Stimulated activated CD4-positive, alpha-beta T cell treated with anti-CD3 and anti-CD28 coated beads, Interleukin-1b, Interleukin-23, amount 100 ng/mL, for 1 hour (primary cell): ENCODE measurements at places on chromosomes 4 and X.

- DNase-seq: no peak
These were observed 30.0 kb downstream of the SHROOM2 start for GRCh38 chrX:9816084-9816700.

GRCh38 chr4:40322811-40323210 lies 12.3 kb upstream of the CHRNA9 start:
- no peak for DNase-seq

- DNase-seq: no peak
These were observed 245.0 kb upstream of the GEMIN8 start for GRCh38 chrX:14274691-14275090.

DNA sequence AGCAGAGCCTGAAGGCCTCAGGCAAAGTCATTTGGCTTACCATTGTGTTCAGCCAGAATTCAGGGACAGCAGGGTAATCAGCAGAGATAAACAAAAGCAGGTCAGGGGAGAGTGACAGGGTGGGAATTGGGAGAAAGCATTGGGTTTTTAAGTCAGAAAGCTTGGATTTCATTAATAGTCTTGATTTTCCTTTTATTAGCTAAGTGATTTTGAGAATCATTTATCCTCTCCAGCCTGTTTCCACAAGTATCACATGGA lies 410.1 kb downstream of the HNRNPD start:
- DNase-seq: no peak

DNA sequence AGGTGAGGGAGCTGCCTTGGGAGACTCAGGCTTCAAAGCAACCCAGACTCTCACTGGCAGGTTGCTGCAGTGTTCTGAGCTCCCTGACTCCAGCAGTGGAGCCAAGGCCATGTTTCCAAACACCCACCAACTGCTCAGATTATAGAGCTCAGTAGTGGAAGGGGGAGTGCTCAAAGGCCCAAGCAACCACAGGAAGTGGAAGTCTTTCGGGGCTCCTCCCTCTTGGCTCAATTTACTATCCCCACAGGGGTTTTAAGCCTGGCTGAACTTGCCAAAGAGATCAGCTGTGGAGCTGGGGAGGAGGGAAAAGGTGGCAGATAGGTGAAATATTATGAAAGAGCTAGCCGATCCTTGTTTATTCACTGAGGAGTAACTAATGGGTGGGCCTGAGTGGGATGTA lies 82.5 kb downstream of the HPRT1 start:
- DNase-seq: no peak

DNA sequence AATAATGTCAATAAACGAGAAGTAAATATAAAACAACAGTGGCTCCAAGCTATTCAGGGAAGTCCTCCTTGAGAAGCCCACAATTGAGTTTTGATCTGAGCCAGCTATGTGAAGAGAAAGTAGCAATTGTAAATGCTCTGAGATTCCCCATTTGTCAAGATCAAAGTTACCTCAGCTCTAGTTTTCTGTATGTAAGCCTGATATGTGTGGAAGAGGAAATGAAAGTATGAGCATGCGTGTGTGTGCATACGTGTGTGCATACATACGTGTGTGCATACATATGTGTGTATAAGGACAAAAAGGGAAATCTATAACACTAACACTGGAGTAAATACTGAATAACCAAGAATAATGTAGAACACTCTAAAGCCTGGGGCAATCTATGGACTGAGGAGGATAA lies 130.3 kb downstream of the SCFD2 start:
- DNase-seq: no peak

- DNase-seq: no peak
These were observed 173.5 kb downstream of the ASMT start for GRCh38 chrX:1788300-1788911.

- no peak for DNase-seq
These were observed 7.9 kb downstream of the MBTPS2 start for GRCh38 chrX:21847342-21847741.

DNA sequence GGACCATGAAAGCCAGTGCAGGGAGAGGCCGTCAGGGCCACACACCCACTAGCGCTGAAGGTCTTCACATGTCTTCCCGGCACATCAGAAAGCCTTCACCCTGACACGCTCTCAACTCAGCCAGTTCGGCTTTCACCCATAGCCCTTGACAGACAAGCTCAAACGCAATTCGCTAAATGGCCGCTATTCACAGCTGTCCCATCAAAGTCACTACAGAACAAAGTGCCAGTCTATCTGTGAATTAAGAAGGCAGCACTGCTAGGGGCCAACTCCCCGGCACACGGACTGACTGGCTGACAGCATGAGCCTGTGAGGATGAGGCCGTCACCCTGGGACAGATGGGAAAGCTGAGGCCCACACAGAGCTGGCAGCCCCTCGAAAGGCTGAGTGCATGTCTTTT lies 45.7 kb downstream of the ACOX3 start:
- DNase-seq: no peak

DNA sequence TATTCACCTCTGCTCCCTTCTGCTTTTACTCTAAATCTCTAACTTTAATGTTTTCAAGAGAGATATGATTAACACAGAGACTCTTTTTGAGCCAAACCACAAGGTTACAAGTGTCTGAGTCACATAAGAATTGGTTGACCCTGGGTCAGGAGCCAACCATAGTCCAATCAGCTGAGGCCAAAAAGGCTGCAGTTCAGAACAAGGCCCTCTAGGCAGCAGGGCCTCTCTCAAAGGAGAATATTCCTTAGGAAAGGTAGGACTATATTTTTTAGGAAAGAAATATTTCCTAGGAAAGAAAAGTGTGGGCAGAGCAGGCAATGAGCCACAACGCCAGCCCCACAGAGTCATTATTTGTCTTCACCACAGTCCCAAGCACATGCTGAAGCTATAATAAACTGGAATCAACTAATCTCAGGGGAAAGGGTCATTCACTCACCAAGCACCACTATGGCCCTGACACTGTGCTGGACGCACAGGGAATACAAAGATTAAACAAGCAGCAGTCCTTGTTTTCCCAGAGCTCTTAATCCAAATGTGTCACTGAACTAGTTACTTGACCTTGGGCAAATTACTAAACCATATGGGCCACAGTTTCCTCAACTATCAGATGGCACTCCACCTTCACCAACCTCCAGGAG lies 2.2 kb downstream of the ATP8A1 start:
- no peak for DNase-seq

DNA sequence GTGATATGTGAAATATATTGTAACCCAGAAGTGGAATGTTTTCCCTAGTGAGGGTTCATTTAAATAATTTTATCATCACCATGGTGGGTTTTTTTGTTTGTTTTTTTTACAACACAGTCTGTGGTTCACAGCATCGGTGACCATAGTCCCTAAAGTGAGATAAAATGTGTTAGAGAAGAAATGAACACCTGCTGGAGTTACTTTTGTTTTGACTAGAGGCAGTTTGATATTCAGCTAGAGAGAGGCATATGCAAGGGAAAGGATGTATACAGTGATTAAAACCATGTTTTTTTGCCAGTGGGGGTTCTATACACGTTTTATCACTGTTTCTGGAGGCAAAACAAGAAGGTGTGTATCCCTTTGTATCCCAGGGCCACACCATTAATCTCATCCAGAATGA lies 541.5 kb downstream of the PCDH7 start:
- DNase-seq: no peak
